NCI-H526 treated with DMSO at 0.1 percent for 48 hours (cell line): ENCODE measurements at places on chromosomes 16 and 17.

- DNase-seq: no peak
Measured at GRCh38 chr16:58461056-58461455, 38.9 kb upstream of the NDRG4 start.

DNA sequence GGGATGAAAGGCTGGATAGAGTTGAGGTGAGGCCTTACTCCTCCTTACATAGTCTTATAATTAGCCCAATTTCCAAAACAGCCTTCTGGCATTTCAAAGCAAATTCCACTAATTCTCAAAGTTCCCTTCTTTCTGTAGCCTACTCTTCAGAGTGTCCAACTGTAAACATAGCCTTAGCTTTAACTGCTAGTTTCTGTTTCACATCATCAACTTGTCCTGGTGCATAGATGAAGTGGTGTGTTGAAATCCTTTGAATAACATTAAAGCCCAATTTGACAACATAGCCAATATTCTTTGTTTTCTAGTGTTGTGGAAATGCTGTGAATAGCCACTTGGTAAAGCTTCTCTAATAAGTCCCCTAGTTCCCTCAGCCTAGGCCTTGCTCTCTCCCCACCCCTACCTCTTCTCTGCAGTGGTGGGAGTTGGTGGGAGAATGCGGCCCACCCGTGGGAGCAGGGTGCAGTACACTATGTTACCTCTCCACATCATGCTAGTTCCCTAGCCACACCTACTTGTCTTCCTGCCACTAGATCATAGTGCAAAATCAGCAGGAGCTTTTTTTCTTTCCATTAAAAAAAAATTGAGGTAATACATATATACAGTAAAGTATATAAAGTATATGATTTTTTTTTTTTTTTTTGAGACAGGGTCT is 127.0 kb upstream of the HAS3 start:
- DNase-seq: no peak

GRCh38 chr17:40307001-40307730 is 1.8 kb upstream of the RARA start:
- no peak for DNase-seq

GRCh38 chr17:28282596-28282995 is 36.4 kb upstream of the TMEM97 start:
- DNase-seq: no peak

DNA sequence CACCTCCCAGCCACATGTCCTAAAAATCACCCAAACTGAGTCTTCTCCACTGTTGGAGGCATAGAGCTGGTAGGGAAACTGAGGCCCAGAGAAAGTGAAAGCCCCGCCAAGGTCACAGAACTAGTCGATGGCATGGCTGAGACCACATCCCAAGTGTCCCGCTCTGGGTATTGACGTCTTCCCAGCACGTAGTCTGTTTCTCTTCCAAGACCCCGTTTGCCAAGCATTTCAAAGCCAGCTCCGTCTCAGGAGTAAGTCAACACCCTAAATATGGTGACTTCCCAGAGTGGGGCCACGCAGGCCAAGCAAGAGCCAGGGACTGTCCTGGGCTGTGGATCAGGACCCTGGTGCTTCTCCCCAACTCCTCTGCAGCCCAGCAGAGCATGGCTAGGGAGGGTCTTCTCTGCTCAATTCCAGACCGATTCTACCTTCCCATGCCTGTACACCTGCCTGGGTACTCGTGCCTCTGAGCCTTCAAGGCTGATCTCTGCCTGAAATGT is 19.7 kb downstream of the PITPNM3 start:
- no peak for DNase-seq

- no peak for DNase-seq
Measured at GRCh38 chr16:85611194-85611443, 2.0 kb upstream of the GSE1 start.

DNA sequence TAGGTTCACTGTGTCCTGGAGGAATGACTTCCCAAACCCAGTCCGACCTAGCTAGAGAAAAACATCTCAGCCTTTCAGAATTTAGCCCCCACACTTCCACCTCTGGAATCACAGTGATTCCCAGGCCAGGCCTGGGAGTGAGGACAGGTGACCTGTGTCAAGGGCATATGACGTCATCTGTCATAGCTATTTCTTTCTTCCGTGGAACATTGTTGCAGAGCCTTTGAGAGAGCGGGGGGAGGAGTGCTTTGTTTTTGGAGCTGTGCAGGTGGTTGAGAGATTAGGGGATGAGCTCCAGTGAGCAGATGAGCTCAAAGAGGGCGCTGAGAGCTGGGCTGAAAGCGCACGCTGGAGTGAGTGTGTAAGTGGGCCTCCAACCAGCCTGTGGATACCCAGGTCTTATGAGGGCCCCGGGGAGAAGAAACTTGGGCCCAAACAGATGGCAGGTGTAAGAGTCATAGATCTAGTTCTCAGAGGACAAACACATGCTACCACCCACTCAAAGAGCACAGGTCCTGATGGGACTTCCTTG is 344.8 kb downstream of the SNX29 start:
- DNase-seq: no peak

DNA sequence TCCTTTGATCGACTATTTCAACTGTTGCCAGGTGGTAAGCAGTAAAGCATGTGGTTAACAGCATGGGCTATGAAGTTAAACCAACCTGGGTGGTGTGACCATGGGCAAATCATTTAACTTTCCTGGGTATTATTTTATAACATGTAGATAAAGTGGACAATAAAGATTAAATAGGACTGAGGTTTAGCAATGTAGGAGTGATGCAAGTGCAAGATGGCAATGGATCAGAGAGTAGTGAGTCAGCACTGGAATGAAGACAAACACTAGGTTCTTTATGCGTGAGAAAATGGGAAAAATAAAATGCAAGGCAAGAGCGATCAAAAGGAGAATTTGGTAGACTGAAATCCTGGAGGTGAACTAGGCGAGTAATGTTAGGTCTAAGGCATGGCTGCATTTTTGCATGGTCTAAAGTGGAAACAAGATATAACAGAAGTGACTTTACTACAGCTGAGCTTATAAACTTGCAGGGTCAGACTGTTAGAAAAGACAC is 222.4 kb upstream of the AXIN2 start:
- no peak for DNase-seq

DNA sequence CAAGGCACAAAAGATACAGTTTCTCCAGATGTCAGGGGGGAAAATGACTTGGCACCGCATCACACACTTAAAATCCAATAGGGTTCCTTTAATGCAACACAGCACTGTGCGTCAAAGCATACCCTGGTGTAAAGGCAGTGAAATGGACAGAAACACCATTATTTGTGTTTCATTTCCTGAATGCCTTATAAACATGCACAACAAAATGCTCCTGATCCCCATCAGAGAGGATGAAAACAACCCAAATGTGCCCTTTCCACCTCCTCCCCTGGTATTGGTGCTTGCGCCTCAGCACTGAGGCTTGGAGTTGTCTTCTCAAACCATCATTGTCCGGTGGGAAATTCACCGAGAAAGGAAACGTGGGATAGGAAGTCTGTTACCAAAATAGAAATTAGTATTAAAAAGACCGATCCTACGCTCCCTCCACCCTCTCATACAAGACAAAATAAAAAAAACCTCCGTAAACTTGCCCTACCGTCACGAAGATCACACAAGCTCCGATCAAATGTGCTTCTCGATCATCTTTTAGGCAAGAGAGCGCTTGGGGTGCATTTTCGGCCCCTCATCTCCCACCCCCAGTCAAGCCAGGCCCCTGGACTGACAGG is 722 bp downstream of the CDC27 start:
- DNase-seq: peak; percentile 63

GRCh38 chr16:9050102-9050830 is 41.2 kb upstream of the HAPSTR1 start:
- no peak for DNase-seq

DNA sequence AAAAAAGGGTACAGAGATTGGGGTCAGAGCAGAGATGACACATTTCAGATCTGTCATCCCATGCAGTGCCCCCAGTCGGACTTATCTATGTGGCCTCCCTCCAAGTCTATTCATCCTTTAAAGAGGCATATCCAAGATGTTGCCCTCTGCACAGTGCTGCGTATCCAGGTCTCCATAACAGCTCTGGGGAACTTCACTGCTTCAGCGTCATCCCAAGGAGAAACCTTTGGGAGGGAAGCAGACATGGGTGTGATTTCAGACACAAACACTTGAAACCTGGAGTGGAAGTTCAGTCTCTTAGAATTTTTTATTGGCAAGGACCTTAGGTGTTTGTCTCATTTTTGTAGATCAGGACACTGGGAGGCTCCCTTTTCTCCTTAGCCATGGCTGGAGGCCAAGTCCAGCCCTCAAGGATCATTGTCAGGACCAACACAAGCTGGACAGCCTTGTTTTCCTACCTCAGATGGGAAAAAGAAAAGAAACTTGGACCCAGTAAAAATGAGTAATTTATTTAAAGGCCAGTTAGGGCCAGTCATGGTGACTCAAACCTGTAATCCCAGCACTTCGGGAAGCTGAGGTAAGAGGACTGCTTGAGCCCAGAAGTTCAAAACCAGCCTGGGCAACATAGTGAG is 23.9 kb upstream of the NLK start:
- DNase-seq: no peak

DNA sequence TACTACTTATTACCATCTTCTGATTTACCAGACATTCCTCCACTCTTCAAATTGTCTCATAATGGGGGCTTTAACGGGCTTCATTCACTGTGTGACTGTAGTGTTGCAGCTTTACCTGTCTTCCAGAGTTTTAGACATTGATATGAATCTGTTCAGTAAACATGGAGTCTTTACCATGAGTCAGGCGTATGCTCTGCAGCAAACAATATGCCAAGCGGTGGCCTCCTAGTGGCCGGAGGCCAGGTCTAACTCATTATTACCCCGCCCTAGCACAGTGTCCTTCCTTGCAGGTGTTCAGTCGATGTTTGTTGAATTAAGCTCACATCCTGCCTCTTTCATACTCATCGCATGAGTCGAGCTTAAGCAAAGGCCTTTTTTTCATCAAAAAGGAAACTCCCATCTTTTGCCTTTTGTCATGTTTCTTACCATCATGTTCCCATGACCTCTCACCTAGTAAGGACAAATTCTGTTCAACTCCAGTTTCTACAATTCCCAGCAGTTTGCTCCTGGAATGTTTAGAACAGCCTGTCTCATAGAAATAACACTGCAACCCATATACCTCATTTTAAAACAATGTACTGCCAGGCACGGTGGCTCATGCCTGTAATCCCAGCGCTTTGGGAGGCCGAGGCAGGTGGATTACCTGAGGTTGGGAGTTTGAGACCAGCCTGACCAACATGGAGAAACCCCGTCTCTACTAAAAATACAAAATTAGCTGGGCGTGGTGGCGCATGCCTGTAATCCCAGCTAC is 39.4 kb downstream of the TUBD1 start:
- no peak for DNase-seq

- DNase-seq: no peak
Measured at GRCh38 chr16:53024045-53024444, 28.7 kb downstream of the CHD9NB start.

DNA sequence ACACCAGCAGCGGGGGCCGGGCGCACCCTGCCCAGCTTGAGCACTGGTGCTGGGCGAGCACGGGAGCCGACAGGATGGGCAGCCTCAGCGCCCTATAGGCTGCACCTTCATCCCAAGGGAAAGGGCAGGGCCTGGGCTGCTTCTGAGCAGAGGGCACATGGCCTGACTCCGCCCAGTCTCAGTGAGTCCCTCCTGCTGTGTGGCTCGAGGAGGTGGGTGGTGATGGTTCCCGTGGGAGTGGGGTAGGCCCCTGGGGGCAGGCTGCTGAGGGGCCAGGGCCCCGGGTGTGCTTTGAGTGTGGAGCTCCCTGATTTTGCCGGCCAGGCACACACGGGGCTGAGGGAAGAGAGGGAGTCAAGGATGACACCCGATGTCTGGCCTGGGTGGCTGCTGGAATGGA is 37.9 kb downstream of the TSC2 start:
- DNase-seq: no peak

- DNase-seq: no peak
Measured at GRCh38 chr17:55245986-55246385, 18.8 kb upstream of the HLF start.

DNA sequence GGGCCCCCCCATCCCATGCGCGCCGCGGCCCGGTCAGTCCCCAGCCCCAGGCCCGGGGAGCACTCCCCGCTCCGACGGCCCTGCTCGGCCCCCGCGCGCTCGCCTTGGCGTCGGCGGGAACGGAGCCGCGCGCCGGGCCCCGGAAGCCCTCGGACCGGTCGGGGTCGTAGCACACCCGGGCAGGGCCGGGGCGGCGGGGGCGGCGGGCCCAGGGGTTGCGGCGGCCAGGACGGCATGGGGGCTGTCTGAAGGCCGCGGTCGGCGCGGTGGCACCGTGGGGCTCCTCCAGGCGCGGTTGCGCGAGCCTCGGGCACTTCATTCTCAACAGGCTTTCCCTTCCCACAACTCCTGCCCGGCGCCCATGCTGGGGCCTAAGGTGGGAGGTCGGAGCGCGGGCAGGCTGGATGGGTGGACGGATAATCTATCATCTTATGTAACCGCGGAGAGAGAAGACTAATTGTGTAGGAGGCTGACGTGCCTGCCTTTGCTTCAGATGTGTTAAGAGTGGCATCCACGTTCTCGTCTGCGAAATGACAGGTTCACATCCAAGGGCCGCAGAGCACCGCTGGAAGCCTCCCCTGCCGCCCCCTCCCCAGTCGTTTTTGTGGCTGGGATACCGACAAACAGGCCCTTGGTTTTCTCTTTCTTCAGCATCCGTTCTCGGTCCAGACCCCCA is 708 bp downstream of the BAIAP2 start:
- no peak for DNase-seq

GRCh38 chr17:17826342-17826713 is 10.5 kb downstream of the SREBF1 start:
- no peak for DNase-seq

DNA sequence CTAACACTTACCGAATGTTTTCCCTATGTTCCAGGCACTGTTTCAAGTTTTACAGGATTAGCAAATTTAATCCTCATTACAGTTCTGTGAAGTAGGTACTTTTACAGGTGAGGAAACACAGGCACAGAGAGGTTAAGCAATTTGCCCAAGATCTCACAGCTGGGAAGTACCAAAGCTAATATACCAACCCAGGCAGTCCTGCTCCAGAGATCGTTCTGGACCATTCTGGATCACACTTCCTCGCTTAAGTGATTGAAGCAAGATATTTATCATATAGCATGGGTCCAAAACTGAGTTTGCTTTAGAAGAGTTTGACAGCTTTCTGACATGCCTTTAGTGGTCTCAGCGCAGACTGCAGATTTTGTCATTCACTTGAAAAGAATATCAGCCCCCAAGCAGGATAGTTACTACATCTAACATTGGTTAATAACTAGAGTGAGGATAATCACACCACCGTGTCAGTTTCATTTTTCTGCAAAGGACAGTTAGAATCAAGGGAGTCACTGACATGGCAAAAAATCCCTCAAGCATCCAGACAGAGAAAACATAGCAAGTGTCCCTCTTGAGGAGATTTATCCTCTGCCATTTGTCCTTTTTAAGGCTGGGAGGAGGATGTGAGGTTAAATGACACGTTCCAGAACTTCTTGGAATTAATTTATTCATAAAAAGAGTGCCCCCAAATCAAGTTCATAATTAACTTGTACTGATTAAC is 5.1 kb downstream of the HS3ST3B1 start:
- no peak for DNase-seq

GRCh38 chr17:80939151-80940145 is 52.2 kb upstream of the CHMP6 start:
- no peak for DNase-seq
